Heart right ventricle (tissue), 16 donors: ENCODE measurements at places on chromosomes 6 and 20. TPM values are rescaled to one million over a fixed set of nuclear protein-coding genes. Genes with fewer than 3 reads are reported as not detected.

NFKBIL1 gene
- total RNA-seq: 15.8 TPM

SLC22A1 gene
- 0.82 TPM for total RNA-seq

DNA sequence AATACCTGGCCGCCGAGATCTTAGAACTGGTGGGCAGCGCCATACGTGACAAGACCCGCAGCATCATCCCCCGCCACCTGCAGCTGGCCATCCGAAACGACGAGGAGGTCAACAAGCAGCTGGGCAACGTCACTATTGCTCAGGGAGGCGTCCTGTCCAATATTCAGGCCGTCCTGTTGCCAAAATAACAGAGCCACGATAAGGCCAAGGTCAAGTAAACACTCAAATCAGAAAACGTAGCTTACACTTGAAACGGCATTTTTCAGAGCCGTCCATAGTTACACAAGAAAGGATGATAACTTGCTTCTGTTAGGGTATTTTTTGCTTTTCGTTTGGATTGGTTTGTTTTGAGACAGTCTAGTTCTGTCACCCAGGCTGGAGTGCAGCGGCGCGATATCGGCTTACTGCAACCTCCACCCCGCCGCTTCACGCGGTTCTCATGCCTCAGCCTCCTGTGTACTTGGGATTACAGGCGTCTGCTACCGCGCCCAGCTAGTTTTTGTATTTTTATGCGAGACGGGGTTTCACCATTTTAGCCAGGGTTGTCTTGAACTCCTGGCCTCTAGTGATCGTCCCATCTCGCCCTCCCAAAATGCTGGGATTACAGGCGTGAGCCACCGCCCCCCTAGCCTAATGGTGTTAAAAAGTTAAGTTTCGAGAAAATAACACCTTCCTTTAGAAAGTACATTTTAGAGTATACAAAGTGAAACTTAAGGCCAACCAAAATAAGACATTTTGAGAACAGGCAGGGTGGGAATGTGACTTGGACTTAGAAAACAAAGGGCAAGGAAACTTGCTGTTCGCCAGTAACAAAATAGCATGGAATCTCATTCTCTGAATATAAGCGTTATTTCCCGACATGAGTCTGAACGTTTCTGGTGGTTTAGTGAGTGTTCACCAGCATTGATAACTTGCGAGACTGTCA is 42.8 kb upstream of the HFE start:
- peak; percentile 44 for DNase-seq

DNA sequence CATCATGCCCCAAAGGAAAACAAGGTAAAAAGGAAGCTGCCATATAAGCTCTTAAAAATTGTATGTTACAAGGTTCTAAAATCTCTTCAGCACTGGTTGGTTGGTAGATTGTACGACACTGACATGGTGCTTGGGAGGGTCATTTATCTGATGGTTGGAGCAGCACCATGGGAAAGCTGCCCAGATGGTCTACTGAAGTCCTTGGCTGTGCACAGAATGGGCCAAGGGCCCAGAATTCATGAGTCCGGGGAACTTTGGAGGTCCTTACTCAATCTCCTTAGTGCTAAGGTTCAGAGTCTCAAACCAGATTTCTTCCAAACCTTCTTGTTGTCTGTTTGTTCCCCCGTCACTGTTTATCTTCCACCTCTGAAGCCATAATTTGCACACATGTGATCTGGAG is 314.4 kb downstream of the ESR1 start:
- DNase-seq: no peak

DNA sequence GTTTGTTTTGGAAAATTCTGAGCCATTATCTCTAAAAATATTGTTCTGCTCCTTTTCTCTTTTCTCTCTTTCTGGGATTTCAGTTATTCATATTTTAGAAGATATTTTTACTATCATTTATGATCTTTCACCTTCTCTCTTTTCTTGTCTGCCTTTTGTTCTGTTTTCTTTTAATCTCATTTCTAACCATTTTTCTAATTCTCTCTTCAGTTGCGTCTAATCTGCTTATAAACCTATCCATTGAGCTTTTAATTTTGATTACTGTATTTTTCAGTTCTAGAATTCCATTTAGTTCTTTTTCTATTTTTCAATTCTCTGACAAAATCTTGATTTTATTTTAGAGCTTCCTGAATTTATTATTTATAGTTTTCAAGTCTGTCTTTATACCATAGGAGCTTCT is 42.2 kb upstream of the COL10A1 start:
- DNase-seq: no peak

DNA sequence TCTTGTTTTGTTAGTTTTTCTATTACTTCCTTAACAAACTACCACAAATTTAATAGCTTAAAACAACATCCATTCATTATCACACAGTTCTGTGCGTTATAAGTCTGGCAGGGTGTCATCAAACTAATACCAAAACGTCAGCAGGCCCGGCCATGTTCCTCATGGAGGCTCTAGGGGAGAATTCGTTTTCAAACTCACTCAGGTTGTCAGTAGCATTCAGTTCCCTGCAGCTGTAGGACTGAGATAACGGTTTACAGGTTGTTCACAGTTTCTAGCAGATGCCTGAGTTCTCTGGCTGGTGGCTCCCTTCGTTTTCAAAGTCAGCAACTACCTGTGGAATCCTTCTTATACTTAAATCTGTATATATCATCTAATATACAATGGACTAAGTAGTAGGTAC is 72.5 kb upstream of the PRSS16 start:
- no peak for DNase-seq

GRCh38 chr20:34560141-34560523 is 1.6 kb downstream of the MAP1LC3A start:
- DNase-seq: no peak

- no peak for DNase-seq
Measured at GRCh38 chr6:20119485-20119884, 92.8 kb downstream of the MBOAT1 start.

DNA sequence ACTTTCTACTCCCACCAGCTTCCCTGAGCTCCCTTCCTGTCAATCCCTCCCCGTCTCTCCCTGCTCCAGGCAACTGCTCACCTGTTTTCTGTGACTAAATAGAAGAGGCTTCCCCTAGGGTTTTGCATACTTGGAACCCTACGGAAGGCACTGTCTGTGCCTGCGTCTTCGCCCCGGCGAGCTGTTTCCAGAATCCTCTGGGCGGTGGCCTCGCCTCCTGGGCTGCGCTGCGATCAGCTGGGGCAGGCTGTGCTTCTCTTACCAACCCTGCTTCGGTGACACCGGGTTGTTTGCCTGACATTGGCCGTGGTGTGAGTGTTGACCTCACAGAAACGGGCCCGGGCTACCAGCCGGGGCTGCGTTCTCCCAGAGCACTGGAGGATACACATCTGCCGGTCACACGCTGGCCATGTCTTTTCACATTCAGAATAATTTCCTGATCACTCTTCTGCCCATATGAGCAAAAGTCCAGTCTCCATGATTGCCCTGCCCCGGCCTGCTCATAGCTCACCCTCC is 29.4 kb upstream of the CCR6 start:
- DNase-seq: no peak
